K562 (cell line): ENCODE measurements at places on chromosomes 6 and 20. TPM values are rescaled to one million over a fixed set of nuclear protein-coding genes. Genes with fewer than 3 reads are reported as not detected.

DNA sequence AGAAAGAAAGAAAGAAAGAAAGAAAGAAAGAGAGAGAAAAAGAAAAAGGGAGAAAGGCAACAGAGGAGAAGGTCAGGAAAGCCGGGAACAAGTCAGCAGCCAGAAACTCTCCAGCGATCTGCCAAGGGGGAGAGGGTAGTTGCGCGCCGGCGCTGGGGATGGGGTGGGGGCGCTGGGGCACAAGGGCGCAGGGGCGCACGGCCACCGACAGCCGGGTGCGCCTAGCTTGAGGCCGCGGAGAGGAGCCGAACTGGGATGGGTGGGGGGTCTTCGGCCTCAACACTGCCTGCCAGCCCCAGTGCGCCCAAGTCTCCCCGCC, 533 bp upstream of the RSPO3 start:
- no peak for DNase-seq
- no peak overlapping the region for H3K27ac ChIP-seq
- H3K4me3 ChIP-seq, result no peak overlapping the region
- H3K36me3 ChIP-seq, result no peaks in the 10 kb centered on the region
- H3K27me3 ChIP-seq, result no peaks in the 10 kb centered on the region; the same call in 2 of the 3 replicates

DNA sequence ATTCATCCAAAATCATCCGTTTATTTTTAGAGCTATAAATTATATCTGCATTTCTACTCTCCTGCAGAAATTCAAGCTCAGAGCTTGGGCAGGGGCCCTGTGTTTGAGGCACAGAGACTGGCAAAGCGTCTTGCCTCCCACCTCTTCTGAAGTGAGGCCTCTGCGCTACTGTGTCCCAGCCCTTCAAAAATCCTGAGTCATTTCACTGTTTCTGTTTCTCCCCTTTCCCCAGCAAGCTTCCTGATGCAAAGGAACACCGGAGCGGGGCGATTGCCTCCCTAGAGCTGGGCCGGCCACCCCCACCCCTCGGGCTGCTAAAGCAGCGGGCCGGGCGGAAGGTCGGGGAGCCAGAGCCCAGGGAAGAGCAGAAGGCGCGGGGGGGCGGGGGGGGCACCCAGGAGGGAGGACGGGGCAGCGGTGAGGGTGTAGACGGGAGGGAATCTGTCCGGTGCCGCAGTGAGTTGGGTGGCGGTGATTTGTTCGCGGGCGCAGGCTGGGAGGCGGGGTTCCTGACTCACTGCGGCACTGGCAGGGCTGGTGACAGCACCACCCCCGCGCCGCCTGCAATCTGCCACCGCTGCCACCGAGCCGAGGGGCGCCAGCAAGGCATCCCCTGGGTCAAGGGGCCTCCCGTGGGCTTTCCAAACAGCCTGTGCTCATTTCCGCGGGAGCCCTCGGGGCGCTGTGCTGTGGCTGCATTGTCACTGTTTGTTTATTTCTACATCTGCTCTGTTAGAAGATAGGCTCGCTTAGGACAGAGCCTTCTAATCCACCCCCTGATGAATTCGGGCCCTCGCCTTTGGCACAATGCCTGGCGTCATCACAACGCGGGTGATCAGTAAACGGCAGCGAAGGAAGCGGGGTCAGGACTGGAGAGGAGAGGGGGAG, 46.5 kb upstream of the SNAP25 start:
- no peaks in the 10 kb centered on the region for H3K36me3 ChIP-seq
- no peaks in the 10 kb centered on the region for H3K4me1 ChIP-seq
- no peaks in the 10 kb centered on the region for H3K27me3 ChIP-seq
- DNase-seq, result no peak
- no peak overlapping the region for H3K4me3 ChIP-seq
- H3K27ac ChIP-seq, result no peak overlapping the region

- no peak overlapping the region for H3K27ac ChIP-seq
- no peak for DNase-seq
- no peak overlapping the region for H3K4me3 ChIP-seq
- no peaks in the 10 kb centered on the region for H3K36me3 ChIP-seq
Observed at GRCh38 chr6:103326760-103327757, 1532.7 kb downstream of the HACE1 start.

DNA sequence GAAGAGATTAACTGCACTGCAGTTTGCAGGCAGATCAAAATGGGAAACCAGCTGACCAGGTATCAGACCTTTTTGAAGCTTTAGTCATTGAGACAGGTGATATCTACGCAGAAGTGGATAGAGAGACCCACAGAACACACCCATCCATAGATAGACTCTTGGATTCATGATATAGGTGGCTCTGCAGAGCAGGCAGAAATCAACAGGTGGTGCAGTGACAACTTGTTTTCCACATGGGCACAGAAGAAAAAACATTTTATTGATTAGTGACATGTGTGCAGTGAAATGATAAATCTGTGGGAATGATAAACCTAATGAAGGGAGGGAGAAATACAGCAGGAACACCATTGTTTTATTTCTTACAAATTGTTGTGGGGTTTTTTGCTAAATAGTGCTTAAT, 45.2 kb downstream of the NUDT3 start:
- H3K27me3 ChIP-seq, result no peaks in the 10 kb centered on the region
- H3K4me3 ChIP-seq, result no peak overlapping the region
- H3K4me1 ChIP-seq, result peaks cover 10% of the 10 kb centered on the region; the same call in 2 of the 3 replicates
- DNase-seq, result no peak
- H3K36me3 ChIP-seq, result peaks cover 12% of the 10 kb centered on the region; the same call in 2 of the 3 replicates

DNA sequence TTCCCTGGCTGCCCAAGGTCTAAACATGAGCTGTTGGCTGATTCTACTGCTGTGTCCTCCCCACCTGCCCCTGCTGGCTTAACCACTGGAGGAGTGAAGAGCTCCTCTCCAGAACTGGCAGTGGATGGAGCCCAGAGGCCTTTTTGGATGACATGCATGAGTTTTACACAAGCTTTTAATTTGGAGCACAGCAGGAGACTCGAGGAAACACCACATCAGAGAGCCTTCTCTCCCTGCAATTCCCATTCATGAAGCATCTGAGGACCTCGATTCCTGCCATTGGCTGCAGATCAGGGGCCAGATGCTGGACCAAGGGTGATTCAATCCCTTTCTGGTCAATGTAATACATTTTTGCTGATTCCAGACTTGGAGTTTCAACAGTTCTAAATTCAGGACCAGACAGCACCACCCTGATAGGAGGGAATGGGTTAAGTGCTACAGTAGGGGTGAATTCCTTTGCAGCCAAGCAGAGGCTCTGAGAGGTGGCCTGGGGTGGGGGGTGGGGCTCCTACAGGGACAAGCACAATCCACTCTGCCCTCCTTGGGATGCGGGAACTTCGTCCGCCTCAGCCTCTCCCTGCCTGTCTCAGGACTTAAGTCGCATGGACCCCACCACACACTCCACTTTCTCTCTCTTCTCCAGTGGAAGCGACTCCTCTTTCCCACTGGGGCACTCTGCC, 599 bp upstream of the PSORS1C1 start:
- peaks cover 66% of the 10 kb centered on the region for H3K27me3 ChIP-seq
- H3K4me3 ChIP-seq, result no peak overlapping the region
- H3K27ac ChIP-seq, result no peak overlapping the region
- DNase-seq, result no peak

- no peaks in the 10 kb centered on the region; the same call in 1 of the 2 replicates for H3K4me1 ChIP-seq
- no peak overlapping the region for H3K27ac ChIP-seq
- H3K4me3 ChIP-seq, result no peak overlapping the region
- no peaks in the 10 kb centered on the region for H3K36me3 ChIP-seq
Observed at GRCh38 chr6:111832833-111833418, 40.3 kb downstream of the FYN start.

GRCh38 chr6:122790423-122791309, 1.6 kb downstream of the SMPDL3A start:
- peaks cover 6% of the 10 kb centered on the region; the same call in 2 of the 3 replicates for H3K4me1 ChIP-seq
- H3K36me3 ChIP-seq, result no peaks in the 10 kb centered on the region
- H3K27ac ChIP-seq, result no peak overlapping the region
- DNase-seq, result no peak
- peaks cover 2% of the 10 kb centered on the region; the same call in 2 of the 3 replicates for H3K27me3 ChIP-seq

Gene DNAH8
- total RNA-seq, result 2.8 and 2.9 TPM in 2 replicates

Gene CDK19
- 9.3 and 10.6 TPM in 2 replicates for total RNA-seq

DNA sequence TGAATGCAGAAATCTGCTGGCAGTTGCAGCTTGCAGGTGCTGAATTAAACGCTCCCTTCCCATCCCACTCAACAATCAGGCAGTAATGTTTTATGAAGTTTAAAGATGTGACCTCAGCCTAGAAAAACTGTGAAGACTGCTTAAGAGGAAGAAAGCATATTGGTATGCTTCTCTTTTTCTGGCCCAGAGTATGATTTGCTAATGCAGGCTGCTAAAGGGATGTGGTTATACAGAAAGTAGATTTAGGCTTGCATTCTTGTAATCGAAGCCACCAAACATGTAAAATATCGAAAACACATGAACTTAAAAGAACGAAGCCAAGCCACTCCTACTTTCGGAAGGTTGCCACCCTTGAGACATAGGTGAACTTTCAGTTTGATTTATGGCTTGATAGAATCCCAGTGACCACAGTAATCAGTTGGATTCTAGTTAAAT, 40.7 kb downstream of the MAP3K5 start:
- H3K4me1 ChIP-seq, result peaks cover 46% of the 10 kb centered on the region
- H3K27me3 ChIP-seq, result no peaks in the 10 kb centered on the region
- DNase-seq, result no peak
- H3K36me3 ChIP-seq, result no peaks in the 10 kb centered on the region; the same call in 2 of the 3 replicates

Gene ADGRF5
- total RNA-seq, result 0.07 and 0.22 TPM in 2 replicates

Gene IMPG1
- total RNA-seq, result not detected in 2 replicates

Gene ENPP5
- not detected in 2 replicates for total RNA-seq

- H3K4me3 ChIP-seq, result no peak overlapping the region
- no peaks in the 10 kb centered on the region for H3K36me3 ChIP-seq
- no peak overlapping the region for H3K27ac ChIP-seq
- H3K27me3 ChIP-seq, result no peaks in the 10 kb centered on the region
- no peak for DNase-seq
Observed at GRCh38 chr6:96032661-96033060, 16.9 kb downstream of the FUT9 start.

- DNase-seq, result no peak
- no peaks in the 10 kb centered on the region for H3K36me3 ChIP-seq
- H3K27me3 ChIP-seq, result no peaks in the 10 kb centered on the region
- no peak overlapping the region for H3K4me3 ChIP-seq
Observed at GRCh38 chr6:46023216-46023915, 7.7 kb upstream of the CLIC5 start.

Gene GNMT
- 0.18 and 0.29 TPM in 2 replicates for total RNA-seq

Gene ERVFRD-1
- 0.04 and 0.09 TPM in 2 replicates for total RNA-seq

Gene SEC23B
- 38.4 and 39.5 TPM in 2 replicates for total RNA-seq

DNA sequence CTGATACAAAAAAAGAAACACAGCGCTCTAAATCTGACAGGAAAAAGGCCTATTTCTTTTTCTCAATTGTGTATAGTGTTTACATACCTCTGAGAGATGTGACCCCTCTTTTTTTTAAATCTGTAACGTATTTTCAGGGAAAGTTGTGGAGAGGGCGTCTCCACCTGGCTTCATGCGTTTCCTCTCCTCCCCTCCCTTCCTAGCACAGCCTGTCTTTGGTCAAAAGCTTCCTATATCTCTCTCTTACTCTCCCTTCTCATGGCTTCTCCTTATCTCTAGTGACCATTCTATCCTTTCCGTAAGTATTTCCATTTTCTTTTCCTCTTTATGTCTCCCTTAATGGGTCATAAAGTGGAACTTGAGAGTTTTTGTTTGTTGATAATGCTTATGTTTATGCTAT, 458.9 kb downstream of the HACE1 start:
- no peaks in the 10 kb centered on the region for H3K27me3 ChIP-seq
- H3K4me3 ChIP-seq, result no peak overlapping the region
- peak; percentile 20 for DNase-seq
- H3K4me1 ChIP-seq, result no peaks in the 10 kb centered on the region

Gene SYNDIG1
- total RNA-seq, result not detected in 2 replicates

DNA sequence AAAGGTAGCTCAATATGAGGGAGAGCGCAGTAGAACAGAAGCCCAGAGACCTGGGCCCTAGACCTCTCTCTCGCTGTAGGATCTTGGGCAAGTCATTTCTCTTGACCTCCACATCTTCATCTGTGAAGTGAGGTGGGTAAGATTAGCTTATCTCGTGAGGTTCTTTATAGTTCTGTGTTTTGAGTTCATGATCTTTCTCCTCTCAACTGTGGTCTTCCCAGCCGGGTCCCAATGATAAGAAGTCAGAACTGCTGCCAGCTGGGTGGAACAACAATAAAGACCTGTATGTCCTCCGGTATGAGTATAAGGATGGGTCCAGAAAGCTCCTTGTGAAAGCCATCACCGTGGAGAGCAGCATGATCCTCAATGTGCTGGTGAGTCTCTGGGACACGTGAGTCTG, 6.9 kb downstream of the PSMF1 start:
- peaks cover 9% of the 10 kb centered on the region for H3K4me1 ChIP-seq
- H3K27ac ChIP-seq, result no peak overlapping the region
- no peaks in the 10 kb centered on the region for H3K27me3 ChIP-seq
- peak; percentile 21 for DNase-seq
- peaks cover 79% of the 10 kb centered on the region for H3K36me3 ChIP-seq

Gene TNNC2
- total RNA-seq, result not detected in 2 replicates
